ENCODE measurements at places on chromosomes 16 and 17.

GRCh38 chr16:25426829-25427228 is 169.2 kb upstream of the ZKSCAN2 start:
- DNase-seq: no peak

DNA sequence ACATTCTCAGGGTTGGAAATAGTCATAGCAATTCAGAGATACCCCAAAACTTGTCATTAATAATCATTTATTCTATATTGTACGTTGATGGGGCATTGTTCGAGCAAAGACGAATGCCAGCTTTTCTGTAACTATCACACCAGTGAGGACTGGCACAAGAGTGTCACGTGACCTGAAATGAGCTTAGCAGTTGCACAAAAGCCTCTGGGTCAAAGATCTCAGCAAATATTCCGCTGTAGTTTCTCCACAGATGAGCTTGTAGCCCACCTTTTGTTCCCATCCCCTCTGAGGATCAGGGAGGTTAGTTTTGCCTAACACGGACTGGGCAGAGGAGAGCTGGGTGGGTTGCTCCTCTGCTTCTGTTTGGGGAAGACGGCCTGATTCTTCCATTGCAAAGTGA is 18.2 kb downstream of the IRX3 start:
- DNase-seq: no peak

DNA sequence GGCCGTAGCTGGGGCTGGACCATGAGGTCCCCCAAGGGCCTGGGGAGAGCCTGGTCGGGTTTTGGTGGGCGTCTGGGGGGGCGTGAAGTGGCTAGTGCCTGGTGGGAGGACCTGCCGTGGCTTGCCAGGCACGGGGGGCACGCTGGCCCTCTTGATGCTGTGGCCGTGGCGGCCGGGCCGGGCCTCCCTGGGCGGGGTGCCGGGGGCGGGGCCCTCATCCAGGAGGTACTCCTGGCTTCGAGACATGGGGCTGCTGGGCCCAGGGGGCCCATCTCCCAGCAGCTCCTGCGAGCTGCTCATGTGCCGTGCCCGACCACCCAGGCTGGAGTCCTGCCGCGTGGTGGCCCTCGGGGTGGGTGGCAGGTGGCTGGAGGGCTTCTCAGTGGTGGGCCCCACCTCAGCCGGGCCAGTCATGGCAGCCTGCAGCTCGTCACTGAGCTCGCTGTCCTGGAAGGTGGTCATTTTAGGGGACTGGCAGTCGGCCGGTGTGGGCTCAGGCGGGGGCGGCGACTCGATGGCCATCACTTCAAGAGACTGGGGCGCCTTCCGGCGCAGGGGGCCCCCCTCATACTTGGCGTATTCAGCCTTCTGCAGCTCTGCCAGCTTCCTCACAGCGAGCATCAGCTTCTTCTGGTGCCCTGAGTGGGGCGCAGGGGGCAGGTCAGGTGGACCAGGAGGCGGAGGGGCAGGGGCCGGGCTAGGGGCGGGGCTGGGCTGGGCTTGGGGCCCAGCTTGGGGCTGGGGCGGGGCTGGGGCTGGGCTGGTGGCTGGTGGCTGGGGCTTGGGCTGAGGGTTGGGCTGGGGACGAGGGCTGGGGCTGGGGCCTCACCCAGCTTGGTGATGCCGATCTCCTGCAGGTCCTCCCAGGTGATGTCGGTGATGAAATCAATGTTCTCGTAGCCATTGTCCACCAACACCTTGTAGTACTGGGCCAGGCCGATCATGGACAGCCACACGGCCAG is 15.2 kb downstream of the CASKIN1 start:
- no peak for DNase-seq

DNA sequence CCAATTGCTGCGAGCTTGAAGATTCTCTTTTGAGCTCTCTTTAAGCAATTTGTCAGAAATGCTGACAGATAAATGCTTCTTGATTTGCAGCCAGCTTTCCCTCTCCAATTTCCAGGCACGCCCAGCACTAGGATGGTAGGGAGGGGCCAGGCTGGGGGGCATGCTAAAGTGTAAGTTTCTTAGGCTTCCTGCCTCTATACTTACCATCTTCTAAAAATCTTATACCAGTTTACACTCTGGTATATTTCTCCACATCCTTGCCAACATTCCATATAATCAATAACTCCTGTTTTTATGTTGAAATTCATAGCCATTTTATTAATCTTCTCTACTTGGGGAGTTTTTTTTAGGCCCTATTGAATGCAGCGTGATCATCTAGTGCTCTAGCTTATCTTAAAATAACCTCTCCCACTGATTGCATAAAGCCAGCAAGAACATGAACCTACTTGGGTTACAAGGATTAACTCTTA is 17.5 kb downstream of the ACSF2 start:
- no peak for DNase-seq

DNA sequence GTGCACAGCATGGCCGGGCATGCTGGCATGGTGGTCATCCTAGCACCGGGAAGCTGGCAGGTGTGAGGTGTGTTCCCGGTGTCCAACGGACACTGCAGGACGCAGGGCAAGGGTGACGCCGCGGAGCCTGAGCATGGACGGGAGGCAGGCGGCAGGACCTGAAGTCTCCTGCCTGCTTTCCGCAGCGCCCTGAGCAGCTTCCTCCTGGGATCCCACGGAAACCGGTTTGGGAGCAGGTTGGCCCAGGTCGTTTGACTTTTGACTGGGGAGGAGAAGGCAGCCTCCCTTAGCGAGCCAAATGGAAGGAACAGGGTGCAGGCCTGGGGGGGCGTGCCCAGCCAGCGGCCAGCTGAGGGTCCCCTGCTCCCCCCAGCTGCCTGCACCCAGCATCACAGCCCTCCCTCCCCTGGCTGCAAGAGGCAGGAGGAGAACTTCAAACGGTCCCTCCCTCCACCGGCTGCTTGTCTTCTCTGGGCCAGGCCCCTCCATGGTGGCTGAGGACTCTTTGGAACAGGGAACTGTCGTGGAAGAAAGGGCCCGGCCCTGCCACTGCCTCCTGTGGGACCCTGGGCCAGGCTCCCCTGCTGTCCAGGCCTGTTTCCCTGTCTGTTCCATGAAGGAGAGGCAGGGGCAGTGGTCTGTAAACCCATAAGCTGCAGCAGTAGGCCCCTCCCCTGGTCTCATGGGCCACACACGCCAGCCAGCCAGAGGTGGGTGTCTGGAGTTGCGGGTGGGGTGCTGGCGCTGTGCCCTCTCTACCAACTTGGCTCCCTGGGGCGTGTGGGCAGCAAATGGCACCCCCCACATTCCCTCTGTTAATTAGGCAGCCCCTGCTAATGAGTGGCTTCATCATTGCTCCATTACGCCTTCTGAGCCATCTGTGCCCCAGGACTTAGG is 7.8 kb upstream of the ADGRG1 start:
- DNase-seq: no peak

- DNase-seq: no peak
Observed at GRCh38 chr16:70678121-70678897, 7.5 kb downstream of the MTSS2 start.

DNA sequence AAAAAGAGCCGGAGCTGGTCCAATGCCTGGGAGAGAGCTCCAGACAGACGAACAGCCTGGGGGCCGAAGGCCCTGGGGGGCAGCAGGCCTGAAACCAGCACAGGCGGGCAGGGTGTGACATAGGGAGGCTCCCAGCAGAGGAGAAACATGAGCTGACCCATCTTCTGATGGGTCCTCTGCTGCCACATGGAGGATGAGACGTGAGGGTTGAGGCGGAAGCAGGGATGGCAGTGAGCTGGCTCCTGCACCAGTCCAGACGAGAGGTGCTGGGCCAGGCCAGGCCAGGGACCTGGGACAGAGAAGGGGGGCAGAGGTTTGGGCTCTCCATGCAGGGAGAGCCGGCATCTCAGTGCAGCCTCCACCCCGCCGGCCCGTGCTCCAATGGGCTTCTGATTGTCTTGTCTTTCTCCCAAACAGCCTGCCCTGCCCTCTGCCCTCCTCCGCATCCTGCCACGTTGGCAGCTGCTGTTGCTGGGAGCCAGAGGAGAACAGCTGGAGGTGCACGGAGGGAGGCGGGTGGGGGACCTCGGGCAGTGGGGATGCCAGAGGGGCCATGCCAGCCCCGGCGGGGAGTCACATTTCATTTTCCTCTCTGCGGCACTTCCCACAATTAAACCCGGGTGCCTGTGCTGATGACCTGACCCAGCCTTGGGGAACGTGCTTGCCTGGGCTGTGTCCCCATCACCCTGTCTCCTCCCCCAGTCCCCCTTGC is 139.1 kb upstream of the GSE1 start:
- no peak for DNase-seq

DNA sequence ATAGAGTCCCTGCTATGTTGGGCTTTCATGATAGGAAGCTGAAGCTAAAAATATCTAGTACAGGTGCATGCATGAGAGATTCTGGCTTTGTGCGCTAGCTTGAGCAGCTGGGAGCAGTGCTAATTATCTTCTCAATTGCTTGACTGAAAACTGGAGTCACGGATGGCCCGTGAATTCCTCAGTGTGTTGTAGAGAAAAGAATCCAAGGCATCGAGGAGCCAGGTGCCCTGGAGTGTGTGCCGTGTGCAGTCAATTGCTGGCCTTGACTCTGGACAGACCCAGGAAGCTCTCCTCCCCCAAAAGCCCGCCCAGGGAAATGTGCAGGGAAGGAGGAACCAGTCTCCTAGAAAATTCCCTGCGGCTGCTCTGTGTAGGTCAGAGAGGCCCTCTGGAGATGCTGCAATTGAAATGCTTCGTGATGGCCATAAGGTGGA is 14.2 kb downstream of the LGALS3BP start:
- no peak for DNase-seq

GRCh38 chr16:21116148-21116693 is 34.4 kb downstream of the DNAH3 start:
- DNase-seq: no peak

DNA sequence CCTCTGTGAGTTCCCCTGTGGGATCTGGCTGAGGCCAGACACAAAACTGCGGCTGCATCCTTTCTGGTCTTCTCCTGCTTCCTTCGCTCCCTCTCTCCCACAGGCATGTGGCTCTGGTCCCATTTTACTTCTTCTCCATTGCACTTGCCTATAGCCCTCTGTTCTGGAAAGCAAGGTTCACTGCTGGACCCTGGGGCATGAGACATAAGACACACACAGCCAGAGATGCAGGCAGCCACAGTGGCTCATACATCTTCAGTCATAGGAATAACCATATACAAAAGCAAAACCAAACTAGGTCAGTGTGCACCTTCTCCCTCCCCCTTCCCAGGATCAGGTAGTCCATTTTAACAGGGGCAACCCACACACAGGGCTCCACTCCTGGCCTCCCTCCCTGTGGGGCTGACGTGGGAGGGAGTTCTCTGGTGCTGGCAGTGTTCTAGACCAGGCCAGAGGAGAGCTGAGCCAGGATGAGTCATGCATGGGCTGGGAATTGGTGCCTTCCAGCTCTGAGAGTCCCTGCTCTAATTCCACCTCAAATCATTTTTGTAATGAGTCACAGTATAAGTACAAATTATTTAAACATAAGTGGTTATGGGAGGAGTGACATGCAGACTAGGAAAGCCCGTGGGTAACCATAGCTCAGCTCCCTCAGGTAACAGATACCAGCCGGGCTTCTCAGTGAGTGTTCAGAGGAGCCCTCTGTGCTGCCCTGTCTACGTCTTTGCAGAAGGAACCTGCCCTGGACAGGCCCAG is 58.0 kb downstream of the ASIC2 start:
- DNase-seq: no peak

- DNase-seq: no peak
Observed at GRCh38 chr17:40460968-40461731, 17.9 kb downstream of the IGFBP4 start.

DNA sequence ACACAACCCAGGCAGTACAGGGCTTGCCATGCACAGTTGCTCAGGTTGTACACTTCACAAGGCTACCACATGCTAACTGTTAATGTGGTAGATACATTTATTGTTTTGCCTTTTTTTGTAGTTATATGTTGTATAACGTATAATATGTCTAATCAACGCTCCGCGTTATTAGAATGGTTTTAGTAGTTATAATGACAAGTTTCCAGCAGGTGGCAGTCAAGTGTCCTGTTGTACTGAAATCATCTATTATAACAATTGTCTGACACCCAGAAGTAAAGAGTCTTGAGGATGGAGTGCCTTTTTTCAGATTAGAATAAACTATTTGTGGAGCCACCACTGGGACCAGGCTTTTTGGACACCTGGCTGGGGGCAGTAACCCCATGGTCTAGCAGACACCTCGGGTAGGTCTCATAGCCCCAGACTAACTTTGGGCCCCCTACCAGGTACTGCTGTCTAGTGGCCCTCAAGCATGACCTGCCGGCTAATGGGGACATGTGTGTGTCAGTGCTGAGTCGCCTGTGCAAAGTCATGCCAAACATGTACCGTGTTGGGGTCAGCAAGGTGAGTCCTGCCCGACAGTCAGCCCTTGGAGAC is 32.8 kb downstream of the MYO15A start:
- DNase-seq: no peak

DNA sequence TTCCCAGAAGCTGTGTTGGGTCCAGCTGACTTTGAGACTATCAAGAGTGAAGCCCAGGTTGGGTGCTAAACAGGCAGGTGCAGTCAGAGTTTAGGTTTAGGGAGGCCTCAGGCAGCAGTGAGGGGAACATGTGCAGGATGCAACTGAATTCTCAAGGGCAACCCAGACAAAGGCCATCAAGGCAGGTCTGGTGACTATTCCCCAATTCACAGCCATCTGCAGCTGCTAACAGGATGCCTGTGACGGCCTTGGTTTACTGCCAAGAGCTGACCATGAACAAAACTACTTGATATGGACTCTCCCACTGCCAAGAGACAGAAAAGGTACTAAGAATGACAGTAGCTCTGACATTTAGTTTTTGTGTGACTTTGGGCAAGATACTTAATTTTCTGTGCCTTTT is 45.2 kb upstream of the BCAR1 start:
- DNase-seq: no peak

- no peak for DNase-seq
Observed at GRCh38 chr16:6751191-6751590, 581.5 kb upstream of the RBFOX1 start.

GRCh38 chr16:48681520-48681919 is 71.5 kb upstream of the N4BP1 start:
- DNase-seq: no peak

DNA sequence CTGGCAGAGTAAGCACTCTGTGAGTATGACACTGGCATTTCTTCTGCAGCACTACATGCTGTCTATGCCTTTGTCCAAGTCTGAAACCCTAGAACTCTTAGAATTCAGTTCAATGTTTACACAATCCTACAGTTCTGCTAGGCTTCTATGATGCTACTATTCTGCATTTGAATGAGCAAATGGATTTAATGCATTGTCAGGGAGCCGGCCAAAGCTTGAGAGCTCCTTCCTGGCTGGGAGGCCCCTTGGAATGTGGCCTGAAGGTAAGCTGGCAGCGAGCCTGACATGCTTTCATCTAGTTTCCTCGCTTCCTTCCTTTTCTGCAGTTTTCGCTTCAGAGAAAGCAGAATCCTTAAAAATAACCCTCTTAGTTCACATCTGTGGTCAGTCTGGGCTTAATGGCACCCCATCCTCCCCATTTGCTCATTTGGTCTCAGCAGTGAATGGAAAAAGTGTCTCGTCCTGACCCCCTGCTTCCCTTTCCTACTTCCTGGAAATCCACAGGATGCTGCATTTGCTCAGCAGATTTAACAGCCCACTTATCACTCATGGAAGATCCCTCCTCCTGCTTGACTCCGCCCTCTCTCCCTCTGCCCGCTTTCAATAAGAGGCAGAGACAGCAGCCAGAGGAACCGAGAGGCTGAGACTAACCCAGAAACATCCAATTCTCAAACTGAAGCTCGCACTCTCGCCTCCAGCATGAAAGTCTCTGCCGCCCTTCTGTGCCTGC is at the start of gene CCL2:
Gene CCL2, plus strand, starts transcription at position 635 of the 730 bp plus-strand sequence. Its CDS starts 65 bp downstream, at position 700.
- DNase-seq: no peak

GRCh38 chr17:13503526-13503925 is 98.2 kb downstream of the HS3ST3A1 start:
- DNase-seq: no peak

GRCh38 chr17:30217054-30217453 is 18.4 kb downstream of the SLC6A4 start:
- no peak for DNase-seq

GRCh38 chr16:85394456-85395206 is 218.5 kb upstream of the GSE1 start:
- DNase-seq: no peak

GRCh38 chr17:76540381-76541300 is 797 bp downstream of the PRCD start:
- DNase-seq: no peak
